ENCODE measurements at places on chromosomes 11 and 22.
A peak's percentile ranks its signal among the peaks of the same experiment; 100 is the strongest.

- peak; percentile 19 for DNase-seq
Observed at GRCh38 chr11:6389905-6390717, at the start of gene SMPD1. TSS of gene SMPD1 (plus strand) at chr11:6390474. CDS start at chr11:6390599, 125 bp downstream.

DNA sequence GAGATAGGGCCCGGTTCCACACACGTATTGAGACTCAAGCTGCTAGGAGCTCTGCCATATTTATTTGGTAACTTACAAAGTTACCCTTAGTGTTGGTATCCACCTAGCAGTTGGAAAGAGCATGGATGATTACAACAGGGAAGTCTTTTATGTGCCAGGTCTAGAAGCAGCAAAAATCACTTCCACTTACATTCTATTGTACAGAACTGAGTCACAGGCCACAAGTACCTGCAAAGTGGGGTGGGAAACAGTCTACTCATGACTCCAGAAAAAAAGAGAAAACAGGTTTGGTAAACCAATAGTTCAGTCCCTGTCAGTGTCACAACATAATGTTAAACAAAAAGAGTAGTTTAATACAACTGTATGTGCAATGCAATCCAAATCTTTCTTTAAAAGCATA is 279.6 kb upstream of the PITPNB start:
- DNase-seq: no peak

DNA sequence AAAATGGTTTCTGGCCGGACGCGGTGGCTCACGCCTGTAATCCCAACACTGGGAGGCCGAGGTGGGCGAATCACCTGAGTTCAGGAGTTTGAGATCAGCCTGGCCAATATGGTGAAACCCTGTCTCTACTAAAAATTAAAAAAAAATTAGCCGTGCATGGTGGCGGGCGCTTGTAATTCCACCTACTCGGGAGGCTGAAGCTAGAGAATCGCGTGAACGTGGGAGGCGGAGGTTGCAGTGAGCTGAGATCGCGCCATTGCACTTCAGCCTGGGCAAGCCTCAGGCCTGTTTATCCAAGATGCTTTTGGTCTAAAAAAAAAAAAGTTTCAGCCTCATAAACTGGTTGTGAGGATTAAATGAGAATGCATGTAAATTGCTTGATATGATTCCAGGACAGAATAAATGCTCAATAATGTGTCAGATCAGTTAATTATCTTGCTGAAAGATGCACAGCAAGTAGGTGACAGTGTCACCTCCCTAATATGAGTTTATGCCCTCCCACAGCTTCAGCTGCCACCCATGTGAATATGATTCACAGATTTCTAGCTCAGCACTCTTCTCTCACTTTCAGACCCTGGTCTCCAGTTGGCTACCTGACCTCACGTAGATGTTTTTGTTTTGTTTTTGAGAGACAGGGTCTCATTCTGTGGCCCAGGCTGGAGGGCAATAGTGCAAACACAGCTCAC is 1.1 kb upstream of the ALG8 start:
- DNase-seq: no peak

- no peak for DNase-seq
Observed at GRCh38 chr22:37618072-37618656, 9.5 kb downstream of the GGA1 start.

DNA sequence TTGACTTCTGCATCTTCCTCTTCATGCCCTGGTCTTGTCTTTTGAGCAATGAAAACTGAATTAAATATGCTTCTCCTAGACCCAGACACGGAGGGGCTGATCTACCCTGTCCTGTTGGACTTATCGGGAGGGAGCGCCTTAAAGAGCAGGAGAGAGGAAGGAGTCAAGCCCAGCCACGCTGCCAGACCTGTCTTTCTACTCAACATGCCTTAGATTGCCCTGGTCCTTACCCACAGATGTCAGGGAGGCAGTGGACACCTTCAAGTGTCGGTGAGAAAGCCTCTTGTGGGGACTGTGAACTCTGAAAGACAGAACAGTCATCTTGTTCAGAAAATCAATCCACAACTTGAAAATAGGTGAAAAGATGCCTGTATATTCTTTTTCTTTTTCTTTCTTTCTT is 61.8 kb downstream of the IRAG1 start:
- no peak for DNase-seq

DNA sequence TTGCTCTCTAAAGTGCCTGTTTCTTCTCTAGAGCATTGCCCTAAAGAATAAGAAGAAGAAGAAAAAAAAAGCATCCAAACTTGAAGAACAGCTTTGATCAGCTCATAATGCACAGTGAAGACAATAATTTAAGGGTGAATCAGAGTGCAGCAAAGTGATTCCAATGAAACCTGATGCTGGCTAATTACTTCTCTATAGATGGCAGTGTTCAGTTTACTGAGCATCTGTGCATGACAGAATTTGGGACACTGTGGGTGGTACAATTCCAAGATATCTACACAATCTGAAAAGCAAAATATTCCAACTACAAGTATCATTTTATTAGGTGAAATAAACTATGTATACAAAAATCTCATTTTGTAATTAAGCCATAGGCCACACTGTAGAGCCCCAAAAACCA is 450.5 kb upstream of the CCDC90B start:
- no peak for DNase-seq

DNA sequence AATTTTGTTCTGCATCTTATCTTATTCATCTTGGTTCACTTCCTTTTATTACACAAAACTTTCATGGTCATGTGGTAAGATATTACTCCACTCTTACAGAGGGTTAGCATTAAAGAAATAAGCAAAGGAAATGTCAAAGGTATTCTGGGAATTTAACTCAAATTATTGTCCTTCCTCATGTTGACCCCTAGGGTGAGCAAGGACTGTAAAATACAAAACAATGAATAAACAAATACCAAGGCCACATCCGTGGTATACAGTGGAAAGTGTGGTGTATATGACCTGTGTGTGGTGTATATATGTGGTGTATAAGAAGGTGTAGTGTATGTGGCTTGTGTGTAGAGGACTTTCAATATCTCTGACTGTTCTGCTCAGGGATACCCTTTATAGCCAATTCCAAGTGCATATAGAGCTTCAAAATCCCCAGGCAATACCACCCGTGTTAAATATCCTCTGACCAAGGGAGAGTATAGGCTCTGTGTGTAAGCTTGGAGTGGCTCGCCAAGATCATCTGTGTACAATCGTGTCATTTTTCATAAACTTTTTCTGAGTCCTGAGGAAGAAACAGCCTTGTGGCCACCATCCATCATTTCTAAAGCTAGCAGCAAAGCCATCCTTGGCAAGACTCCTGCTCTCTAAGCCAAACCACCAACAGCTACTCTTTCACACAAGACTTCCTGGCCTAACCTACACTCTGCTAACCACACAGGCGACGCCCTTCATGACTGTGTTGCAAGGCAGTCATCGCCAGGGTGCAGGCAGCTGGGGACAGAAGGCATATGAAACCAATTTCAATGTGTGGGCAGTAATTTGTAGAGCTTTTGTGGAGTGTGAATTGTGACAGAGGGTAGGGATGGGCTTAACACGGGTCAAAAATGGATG is 548.0 kb downstream of the ETS1 start:
- DNase-seq: no peak

GRCh38 chr11:103714246-103714645 is 322.2 kb upstream of the DDI1 start:
- DNase-seq: peak; percentile 19

- DNase-seq: no peak
Observed at GRCh38 chr11:1967641-1968225, 20.6 kb downstream of the MRPL23 start.

GRCh38 chr11:77311701-77312100 is 10.2 kb upstream of the GDPD4 start:
- no peak for DNase-seq

DNA sequence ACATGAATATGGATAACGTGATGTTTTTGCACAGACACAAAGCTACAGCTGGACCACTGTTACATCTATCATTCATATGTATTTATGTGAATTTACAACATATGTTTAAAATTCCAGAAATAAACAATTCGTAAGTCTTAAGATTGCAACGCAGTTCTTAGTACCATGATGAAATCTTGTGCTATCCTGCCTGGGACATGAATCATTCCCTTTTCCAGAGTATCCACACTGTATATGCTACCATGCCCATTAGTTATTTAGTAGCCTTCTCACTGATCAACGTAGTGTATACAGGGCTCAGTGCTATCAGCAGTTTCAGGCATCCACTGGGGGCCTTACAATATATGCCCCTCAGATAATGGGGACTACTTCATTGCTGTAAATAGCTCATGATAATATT is 4.3 kb downstream of the ATL3 start:
- DNase-seq: peak; percentile 36

- DNase-seq: no peak
Observed at GRCh38 chr22:45585437-45585755, 82.7 kb downstream of the FBLN1 start.

DNA sequence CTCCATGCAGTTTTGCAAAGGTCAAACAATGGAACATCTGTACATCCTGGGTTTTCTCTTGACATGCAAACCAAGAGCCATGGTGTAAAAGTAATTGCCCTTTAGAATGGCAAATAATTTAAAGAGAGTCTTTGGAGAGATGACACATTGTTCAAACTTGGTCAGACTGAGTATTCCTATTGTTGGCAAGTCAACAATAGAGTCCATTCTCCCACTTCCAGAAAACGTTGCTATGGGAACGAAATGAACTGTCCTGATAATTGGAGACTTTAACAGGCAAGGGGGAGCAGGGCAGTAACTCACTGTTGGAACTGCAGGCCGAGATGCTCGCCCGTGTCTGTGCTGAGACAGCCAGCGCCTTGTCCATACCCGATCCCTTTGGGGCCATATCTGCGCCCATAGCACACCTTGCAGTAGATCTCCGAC is 13.9 kb downstream of the CSRP3 start:
- DNase-seq: no peak

DNA sequence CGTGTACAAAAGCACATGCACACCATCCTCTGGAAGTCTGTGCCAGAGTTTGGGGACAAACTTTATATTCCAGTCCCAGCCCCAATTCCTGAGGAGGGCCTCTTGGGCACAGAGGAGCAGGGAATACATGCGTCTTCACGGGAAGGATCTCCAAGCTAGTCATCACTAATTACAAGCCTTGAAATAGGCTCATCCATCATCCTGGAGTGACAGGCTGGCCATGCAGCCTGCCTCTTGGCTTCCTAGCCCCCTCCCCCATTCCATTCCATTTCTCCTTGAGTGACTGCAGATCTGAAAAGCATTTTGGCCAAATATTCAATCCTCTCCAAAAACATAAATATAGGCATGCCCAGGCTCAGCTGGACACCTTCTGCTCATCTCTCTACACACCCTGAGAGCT is 24.8 kb downstream of the SERPING1 start:
- DNase-seq: no peak

DNA sequence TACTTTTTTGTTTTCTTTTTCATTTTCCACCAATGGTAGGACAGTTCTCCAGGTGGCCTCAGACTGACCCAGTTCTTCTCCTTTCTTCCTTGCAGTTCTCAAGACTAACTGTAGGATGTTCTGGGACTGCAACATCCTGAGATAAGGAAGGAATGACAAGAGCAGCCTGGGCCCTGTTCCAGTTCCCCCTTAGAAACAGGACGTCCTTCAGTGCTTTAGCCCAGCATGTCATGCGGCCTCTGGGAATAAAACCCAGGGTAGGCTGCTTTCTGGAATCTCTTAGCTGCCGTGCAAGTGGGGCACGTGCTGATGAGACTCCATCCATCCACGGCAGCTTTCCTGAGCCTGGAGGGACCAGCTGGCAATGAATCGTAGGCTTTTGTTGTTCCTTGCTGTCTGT is 24.0 kb upstream of the CADM1 start:
- DNase-seq: no peak
